ENCODE measurements at places on chromosomes 5 and 9.

DNA sequence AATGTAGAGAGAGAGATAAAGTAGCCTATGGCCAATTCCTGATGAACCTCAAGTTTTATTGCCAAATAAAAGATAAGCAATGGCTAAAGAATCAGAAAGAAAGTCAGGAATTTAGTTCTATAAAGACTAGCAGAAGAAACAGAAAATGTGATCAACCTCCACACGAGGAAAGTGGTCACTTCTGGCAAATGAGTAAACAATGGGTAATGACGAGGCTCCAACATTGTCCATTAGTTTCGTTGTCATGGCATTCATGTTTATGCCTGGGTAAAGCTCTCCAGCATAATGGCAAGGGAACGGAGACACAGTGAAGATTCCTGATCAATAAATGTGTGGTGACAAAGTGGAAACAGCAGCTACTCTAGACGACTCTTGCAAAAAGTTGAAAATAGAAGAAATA lies 341.8 kb upstream of the CTNND2 start:
- no peak for DNase-seq

DNA sequence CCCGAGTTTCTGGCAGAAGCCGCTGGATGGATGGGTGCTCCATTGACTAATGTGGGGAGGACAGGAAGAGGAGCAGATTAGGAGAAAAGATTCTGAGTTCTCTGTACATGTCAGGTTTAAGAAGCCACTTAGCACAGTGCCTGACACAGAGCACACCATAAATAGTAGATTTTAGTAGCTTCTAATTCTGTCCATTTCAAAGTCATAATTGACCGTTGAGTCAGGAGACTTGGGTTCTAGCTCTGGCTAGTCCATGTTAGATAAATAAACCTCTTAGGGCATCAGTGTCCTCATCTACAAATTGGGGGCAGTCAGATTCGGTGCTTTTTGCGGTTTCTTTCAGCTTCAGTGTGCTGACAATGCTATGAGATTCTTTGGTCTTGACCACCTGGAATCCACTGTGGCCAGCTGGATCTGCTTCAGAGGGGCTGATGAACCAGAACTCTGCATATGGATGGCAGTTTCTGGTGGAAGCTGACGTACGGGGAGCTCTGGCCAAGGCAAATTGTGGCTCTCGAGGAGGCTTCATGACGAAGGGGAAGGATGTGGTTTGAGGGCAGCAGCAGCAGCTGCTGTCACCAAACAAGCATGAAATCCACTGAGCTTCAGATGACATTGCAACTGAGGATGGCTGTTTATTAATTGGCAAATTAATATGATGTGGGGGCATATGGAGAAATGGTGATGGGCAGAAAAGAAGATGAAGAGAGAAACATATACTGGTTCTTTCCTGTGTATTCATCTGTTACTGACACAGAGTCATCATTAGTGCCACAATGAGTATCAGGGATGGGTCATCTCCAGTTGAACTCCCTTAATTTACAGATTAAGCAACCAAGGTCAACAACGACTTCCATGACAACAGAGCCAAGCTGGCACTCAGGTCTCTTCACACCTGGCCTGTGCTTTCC lies 134.4 kb downstream of the AOPEP start:
- DNase-seq: no peak

DNA sequence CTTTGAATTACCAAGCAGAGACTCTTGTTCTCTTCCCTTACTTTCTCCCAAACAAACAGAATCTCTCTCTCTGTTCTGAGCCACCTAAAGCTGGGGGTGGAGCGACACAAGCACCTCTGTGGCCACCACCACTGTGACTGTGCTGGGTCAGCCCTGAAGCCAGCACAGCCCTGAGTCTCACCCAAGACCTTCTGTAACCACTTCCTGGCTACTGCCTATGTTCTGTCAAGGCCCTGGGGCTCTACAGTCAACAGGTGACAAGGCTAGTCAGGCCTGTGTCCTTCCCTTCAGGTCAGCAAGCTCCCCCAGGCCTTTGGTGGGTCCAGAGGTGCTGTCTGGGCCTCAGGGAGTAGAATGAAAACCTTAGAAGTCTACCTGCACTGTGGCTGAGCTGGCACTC lies 26.1 kb upstream of the SLC28A3 start:
- no peak for DNase-seq

DNA sequence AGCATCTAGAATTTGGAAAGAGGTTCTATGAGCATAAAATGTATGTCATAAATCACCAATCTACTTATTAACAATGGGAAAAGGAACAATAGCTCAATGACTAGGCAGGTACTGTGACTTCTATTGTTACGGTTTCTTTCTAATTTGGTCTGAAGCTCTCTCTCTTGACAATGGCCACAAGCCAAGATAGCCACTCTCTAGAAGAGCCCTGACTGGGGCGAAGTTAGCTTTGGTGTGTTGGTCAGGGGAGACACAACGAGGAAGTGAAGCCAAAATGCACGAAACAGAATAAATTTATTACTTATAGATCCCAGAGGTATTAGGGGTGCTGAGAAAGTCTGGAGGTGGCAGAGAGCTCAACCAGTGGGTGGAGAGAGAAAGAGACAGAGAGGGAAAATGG lies 9.4 kb upstream of the RAD23B start:
- no peak for DNase-seq

GRCh38 chr5:74288448-74289108 lies 351.9 kb downstream of the ENC1 start:
- no peak for DNase-seq

DNA sequence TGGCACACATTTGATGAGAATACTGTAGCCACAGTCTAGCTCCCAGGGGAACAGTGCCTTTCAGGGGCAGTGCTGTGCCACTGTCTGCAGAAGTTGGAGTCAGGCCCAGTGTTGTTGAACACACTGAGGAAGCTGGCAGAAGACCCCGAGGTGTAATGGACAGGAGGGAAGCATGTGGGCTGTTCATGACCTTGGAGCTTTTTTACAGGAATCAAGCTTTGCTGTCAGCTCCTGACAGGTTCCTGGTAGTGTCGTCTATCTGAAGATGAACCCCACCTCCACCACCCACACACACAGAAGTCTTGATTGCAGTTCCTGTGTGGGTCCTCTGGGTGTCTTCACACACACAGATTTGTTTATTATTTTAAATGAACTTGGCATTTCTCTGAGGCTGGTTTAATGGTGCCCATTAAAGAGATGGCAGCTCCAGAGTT lies 40.3 kb upstream of the TNFAIP8 start:
- DNase-seq: no peak

DNA sequence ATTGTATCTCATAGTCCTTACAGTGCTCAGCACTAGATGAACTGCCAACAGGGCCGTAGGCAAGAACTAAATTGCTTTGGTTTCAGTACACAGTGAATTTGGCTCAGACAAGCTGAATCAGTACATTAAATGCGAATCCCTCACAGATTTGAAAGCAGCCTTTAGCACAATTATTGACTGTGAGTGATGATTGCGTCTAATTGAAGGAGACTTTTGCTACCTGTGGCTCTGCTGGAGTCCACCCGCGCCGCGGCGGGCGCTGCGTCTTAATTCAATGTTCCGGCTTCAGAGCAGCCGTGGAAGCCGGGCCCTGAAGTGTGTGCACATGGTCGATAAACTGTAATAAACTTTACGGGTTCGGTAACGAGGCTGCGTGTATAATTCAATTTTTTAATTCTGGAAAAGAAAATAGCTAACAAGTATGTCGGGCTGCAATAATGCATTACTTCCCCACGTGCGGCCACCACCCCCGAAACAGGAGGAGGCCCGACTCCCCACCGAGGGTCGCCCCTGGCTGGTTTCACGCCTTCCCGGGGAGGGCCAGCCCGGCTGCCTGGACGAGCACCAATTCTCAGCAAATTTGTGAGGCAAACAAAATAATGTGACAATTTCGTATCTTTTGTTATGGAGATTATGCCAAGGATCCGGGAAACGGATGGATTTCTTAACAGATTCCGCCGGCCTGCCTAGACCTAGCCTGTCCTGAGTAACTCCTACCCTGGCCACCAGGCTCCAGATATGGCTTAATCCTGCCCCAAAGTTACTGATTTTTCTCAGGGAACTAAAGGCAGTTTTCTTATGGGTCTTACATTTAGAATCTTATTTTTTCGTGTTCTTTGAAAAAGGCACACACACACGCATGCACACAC lies 269.4 kb upstream of the IRX1 start:
- DNase-seq: no peak

GRCh38 chr5:94508461-94509148 lies 109.8 kb downstream of the KIAA0825 start:
- DNase-seq: no peak

DNA sequence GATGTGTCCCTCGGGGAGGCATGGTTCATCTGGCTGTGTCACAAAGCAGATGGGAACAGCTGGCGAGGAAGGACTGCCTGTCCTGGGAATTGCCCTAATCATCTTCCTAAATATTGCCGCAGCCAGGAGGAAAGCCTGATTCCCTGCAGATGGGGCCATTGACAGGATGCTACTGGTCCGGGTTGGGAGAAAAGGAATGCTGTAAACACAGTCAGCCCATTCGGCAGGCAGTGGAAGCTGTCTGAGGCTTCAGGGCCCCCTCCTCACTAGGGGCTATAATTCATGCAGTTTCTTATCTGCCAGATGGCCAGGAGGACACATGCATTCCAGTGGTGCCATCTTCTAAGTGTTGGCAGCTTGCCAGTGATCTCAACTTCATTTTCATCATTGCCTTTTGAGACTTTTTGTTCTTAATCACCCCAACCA lies 110.3 kb downstream of the KCNIP1 start:
- DNase-seq: no peak

DNA sequence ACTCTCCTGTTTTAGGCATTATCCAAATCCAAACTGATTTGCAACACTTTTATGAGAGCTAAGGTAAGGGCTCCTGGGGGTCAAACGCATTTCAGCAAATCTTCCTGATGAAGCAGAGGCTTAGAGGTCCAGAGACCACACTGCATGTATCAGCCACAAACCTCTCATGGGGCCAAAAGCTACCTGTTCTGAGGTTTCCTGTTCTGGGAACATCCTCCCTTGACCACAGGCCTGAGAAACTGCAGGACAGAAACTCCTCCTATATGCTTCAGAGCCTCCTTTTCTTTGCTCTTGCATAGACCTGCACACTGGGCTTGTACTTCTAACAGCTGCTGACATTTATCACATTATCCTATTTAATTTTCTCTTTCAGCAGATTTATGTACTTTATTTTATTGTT lies 92.6 kb downstream of the OR2K2 start:
- DNase-seq: no peak

DNA sequence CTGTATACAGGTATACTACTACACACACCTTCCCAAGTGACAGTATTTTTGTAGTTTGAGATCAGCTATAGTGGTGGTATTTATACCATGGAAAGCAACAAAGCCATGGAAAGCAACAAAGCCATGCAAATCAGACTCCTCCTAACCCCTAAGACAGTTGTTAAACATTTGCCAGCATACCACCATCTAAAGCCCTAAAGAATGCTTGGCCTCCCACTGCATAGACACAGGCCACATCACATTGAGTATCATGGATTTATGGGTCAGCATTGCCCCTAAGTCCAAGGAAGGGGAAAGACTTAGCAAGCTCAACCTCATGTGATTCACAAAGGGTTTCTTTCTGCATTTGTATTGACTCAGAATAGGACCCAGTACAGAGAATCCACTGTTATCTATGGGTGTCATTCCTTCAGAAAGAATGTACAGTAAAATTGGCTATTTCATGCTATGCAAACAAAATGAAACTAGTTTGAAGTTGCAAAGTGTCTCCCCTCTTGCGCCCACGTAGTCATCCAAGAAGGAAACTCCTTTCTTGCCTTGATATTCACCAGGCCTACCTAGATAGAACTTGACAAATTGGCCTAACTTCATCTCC lies 70.4 kb upstream of the IQGAP2 start:
- DNase-seq: no peak

- DNase-seq: no peak
Observed at GRCh38 chr5:127014573-127014972, 15.8 kb downstream of the MARCHF3 start.

DNA sequence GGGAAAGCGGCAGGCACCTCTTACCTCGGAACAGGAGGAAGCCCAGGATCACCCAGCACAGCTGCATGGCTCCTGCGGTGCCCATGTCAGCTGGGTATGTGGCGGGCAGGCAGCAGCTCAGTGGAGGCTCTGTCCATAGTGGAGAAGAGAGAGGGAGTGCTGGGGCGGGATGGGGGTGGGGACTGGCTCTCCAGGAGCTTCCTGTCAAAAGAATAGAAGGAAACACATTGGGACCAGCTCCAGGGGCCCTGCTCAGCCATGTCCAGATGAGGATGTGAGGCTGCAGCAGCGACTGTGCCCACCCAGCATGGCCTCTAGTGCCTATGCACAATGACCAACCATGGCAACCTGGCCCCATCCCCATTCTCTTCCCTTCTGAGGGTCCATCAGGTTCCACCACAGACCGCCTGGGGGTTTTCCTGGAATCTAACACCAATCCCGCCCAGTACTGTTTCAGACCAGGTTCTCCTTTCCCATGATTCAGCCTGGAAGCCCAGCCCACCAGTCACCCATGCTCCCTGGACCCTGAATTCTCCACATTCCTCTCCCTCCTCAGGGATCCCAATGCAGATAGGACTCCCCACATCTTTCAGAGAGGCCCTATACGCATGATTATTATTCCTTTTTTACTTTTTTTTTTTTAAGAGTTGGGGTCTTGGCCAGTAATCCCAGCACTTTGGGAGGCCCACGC lies at the start of gene ECSCR:
ECSCR (minus strand) TSS at position 158 of the 691 bp plus-strand sequence; CDS start at position 85, 73 bp downstream.
- DNase-seq: no peak

- no peak for DNase-seq
Observed at GRCh38 chr9:80382211-80382891, 810.6 kb downstream of the TLE4 start.

DNA sequence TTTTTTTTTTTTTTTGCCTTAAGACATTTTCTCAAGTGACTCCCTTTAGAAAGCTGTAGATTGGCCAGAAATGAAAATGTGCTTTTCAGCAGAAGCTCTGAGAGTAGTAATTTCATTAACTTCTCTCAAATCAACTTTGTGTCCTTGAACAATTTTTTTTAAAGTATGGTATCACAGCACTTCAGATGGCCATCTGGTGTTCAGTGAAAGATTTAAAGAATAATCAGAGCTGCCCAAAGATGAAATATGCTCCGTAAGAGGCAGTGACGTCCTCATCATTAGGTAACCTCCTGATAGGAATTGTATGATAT lies 43.0 kb upstream of the PCAT7 start:
- no peak for DNase-seq

DNA sequence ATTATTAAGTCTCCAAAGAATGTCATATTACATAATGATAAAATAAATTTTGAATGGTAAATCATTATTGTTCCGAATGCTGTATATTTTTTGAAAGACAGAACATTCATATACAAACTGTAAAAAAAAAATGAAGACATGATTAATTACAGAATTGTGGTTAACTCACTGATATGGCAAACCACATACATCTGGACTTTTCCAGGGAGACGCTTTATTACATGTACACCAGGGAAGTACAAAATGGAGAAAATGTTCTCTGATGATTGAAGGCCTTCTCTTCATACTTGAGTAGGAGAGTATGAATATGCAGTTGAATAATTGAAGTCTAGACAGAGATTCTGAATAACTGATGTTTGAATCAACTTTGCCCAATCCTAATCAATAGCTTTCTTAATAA lies 1886.9 kb downstream of the EFNA5 start:
- no peak for DNase-seq

DNA sequence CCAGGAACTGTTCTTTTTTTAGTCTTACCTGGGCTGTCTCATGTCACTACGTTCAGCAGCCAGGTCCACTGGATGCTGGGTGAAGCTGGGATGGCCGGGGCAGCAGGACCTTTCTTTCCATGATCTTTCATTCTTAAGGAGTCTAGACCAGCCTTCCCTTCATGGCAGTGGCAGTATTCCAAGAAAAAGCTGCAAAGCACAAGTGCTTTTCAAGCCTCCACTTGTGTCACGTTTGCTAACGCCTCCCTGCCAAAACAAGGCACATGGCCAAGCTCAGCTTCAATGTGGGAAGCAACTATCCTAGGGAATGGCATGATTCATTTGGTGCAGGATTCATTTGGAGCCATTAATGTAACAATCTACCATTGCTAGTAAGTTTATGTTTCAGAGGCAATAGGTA lies 94.8 kb downstream of the RCL1 start:
- DNase-seq: no peak

Measured in NCI-H187 (cell line).